ENCODE measurements at places on chromosomes 16 and 17.
A peak's percentile ranks its signal among the peaks of the same experiment; 100 is the strongest.

DNA sequence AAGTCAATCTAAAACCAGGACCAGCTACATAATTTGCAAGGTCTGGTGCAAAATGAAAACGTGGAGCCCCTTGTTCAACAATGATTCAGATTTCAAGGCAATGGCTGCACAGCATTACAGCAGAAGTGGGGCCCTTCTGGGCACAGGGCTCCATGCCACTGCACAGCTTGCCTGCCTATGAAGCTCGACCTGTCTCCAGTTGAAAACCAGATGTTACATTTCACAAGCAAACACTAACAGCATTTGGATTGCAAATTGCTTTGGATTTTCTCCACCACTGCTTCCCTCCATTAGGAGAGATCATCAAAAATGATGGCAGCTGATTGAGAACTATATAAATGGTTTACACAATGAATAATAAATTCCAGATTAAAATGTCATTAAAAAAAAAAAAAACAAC lies 551.4 kb upstream of the ZFHX3 start:
- no peak for DNase-seq

DNA sequence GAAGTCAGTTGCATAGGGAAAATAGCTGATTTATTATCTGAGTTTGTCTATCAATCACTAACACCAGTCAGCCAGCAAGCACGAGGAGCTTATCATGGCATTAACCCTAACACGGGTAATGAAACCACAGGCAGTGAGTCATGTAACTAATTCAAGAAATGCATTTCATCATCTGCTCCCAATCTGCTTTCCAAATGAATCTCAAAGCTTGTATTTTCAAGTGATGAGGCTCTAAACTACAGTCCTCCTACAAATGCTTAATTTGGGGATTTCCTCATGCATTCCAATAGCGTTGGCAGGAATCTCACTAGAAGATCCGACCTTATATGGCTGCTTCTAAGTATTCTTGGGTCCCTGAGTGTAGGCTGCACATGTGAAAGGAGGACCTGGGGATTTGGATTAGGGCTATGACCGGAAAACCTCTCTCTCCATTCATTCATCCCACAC lies 118.4 kb upstream of the HSBP1 start:
- no peak for DNase-seq

DNA sequence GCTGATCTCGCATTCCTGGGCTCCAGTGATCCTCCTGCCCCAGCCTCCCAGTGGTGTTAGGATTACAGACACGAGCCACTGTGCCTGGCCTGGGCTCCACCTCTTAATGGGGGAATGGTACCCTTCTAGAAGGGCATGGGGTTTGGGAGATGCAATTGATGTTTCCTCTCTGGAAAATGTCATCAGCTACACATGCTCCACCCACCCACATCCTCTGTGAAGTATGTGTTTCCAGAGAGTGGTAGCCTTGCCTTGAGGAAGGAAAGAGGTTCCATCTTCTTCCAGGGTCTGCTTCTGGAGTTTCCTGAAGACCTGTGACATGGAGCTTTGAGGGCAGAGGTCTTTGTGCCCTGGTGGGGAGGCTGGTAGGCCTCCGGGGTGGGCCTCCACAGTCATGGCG lies 45.2 kb upstream of the GSE1 start:
- no peak for DNase-seq

- DNase-seq: no peak
These were observed 22.5 kb upstream of the TMEM132E start for GRCh38 chr17:34556931-34557330.

GRCh38 chr17:29070781-29071180 lies 27.8 kb downstream of the PIPOX start:
- DNase-seq: peak; percentile 34

GRCh38 chr17:50541402-50541715 lies 5.6 kb upstream of the SPATA20 start:
- no peak for DNase-seq

- no peak for DNase-seq
These were observed 6.7 kb downstream of the SLC13A5 start for GRCh38 chr17:6706499-6706898.

- no peak for DNase-seq
These were observed 163.5 kb upstream of the CDH11 start for GRCh38 chr16:65285128-65286048.

DNA sequence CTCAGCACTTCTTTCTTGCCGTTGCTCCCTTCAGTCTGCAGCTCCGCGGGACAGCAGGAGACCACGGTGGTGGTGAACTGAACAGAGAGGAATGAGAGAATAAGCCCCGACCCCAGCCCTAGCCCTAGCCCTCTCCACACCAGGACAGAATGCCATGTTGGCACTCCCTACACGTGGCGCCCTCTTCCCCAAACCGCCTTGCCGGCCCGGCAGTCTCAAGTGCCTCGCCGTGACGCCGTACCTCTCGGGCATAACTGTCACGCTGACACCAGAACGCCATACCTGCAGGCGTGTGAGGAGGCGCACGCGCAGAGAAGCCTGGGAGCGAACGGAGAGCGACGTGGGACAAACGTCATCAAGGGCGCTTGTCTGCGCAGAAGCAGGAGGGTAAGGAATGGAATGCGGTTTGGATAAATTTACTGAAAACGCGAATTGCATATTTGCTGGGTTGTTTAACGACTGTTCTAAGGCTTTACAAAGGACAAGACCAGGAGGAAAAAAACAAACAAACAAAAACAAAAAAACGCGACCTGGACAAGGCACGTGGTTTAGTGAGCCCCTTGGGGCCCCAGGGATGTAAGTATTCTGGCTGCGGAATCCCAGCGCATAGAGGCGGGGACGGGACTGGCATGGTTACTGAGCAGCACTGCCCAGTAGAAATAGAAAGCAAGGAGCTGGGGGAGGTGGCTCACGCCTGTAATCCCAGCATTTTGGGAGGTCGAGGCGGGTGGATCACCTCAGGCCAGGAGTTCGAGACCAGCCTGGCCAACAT lies at the start of gene AARSD1:
TSS of gene AARSD1 (minus strand) at position 294 of the 772 bp plus-strand sequence. CDS start at position 280, 14 bp downstream.
- DNase-seq: peak; percentile 93

DNA sequence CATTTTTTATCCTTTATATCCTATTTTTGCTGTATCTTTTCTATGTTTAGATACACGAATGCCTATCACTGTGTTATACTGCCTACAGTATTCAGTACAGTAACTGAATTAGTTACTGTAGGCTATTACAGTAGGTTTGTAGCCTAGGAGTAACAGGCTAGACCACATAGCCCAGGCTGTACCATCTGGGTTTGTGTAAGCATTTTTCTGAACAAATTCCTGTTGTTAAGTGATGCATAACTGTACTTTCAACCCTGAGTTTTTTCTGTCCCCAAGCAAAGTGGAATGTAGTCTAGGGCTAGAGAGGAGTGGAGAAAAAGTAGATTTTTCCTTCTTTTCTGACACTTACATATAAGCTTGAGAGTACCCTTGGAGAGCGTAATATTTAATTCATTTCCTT lies 282.1 kb downstream of the HS3ST3B1 start:
- no peak for DNase-seq

GRCh38 chr16:84553873-84554399 lies 49.5 kb upstream of the MEAK7 start:
- no peak for DNase-seq

GRCh38 chr16:31438414-31438813 lies 4.2 kb downstream of the ZNF843 start:
- no peak for DNase-seq

DNA sequence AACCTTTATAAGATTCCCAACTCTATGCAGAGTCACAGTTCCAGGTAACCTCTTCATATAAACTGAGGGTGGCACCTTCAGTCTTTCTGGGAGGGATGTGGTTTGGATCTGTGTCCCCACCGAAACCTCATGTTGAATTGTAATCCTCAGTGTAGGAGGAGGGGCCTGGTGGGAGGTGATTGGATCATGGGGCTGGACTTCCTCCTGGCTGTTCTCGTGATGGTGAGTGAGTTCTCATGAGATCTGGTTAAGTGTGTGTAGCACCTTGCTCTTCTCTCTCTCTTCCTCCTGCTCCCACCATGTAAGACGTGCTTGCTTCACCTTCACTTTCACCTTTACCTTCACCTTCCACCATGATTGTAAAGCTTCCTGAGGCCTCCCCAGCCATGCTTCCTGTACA lies 30.5 kb downstream of the HS3ST2 start:
- DNase-seq: no peak

GRCh38 chr17:42347198-42347597 lies 41.0 kb downstream of the STAT3 start:
- no peak for DNase-seq

GRCh38 chr16:80610481-80611156 lies 69.8 kb downstream of the DYNLRB2 start:
- no peak for DNase-seq

- no peak for DNase-seq
These were observed 54.7 kb upstream of the CDH11 start for GRCh38 chr16:65176603-65177002.

- DNase-seq: no peak
These were observed 5.6 kb downstream of the POLG2 start for GRCh38 chr17:64491034-64491860.

DNA sequence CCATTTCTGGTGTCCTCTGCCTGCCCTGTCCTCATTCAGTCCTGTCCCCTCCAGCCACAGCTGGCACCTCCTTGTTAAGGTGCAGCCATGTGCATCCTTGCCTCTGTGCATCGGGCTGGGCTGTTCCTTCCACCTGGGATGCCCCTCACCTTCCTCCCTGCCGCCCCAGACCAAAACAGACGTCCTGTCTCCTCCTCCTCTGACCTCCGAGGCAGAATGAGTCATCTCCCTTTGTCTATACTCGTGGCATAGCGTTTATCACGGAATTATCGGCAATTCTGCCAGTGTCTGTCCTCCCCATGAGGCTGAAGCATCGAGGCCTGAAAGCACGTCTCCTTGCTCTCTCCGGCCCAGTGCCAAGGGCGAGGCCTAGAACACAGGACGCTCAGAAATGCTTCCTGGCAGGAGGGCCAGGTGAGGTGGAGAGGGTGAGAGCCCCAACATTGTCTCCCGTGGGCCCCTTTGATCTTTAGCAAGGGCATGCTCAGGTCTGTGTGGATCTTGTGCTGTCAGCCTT lies 4.6 kb downstream of the RAI1 start:
- DNase-seq: no peak

DNA sequence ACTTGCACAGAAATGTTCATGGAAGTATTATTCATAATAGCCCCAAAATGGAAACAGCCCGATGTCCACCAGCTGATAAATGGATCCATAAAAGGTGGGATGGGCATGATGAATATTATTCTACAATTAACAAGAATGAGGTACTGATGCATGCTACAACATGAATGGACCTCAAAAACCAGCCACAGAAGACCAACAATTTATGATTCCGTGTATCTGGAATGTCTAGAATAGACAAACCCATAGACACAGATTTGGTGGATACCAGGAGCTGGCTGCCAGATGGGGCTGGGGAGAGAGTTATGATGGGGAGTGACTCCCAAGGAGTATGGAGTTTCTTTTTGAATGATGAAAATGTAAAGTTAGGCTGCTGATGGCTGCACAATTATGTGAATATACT lies 10.8 kb upstream of the NAGLU start:
- DNase-seq: no peak

DNA sequence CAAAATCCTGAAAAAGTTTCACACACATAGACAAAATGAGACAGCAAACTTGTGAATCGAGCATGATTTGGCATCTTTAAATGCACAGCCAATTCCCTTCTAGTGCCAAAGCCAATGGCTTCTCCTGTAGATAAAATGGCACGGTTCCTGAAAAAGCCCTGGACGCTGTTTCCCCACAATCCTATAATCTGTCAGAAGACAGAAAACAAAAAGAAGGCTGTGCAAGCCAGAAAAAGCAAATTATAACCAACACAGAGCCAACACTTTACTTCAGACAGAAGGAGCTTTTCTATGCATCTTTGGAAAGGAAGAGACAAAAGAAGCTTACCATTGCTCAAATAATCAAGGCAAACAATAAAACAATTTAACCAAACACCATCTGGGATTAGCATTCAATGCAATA lies 23.8 kb downstream of the FAM222B start:
- DNase-seq: no peak

DNA sequence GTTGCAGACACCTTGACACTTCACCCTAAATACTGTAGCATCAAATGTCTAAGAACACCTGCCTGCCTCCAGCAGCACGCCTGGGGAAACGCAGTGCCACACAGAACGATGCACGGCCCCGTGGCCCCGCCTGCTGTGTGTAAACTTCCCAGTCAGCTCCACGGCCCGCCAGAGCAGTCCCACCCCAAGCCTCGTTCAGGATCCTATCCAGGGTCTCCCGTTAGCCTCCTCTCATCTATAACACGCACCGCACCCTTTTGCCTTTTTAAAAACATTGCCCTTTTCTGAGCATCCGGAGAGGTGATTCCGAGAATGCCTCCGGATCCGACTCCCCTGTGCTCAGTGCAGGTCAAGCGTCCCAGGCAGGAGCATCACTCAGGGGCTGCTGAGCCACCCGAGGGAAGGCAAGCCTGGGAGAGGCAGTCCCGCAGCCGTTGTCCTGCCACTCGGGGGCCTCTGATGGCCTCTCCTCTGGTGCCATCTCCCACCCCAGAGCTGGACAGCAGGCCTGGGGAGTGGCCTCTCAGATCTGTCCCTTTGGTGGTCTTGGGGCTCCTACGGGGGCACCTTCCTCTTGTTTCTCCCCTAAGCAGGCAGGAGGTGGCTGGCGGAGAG lies 37.9 kb upstream of the SLC38A10 start:
- DNase-seq: no peak

DNA sequence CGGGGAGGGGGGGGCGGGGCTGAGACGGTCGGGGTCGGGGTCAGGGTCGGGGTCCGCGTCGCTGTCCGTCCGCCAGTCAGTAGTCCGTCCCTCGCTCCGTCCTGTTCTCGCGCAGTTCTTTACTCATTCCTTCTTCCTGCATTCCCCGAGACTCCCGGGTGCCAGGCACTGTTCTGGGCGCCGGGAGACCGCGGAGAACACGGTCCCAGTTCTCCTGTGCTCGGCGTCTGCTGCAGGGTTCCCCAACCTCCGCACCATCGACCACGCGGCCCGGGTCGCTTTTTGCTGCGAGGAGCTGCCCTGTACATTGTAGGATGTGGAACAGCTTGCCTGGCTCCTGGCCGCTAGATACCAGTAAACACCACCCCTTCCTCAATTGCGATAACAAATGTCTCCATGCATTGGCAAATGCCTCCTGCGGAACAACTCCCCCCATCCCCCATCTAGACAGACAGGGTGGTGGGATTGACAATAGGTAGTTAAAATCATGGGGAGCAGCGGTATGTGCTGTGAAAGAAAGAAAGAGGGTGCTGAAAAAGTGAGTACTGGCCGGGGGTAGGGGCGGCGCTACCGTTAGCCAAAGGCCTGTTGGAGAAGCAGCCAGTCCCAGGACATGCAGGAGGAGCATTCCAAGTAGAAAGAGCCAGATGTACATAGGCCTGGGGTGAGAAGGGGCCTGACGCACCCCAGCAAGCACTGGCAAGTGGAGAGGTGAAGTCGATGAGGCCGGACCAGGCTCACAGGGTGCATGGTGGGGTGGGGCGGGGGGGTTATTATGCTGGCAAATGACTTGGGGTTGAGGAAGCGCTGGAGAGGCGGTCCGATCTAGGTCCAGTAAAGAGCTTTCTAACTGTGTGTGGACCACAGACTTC lies 631 bp downstream of the TRAF7 start:
- DNase-seq: peak; percentile 76
